Daoy (cell line): ENCODE measurements at places on chromosomes 11 and 22. TPM values are rescaled to one million over a fixed set of nuclear protein-coding genes. Genes with fewer than 3 reads are reported as not detected.

TSPAN32 gene
- not detected in 2 replicates for total RNA-seq

IL10RA gene
- total RNA-seq: 0.09 and 0.29 TPM in 2 replicates

CELSR1 gene
- 2.9 and 4.3 TPM in 2 replicates for total RNA-seq

DEUP1 gene
- not detected in 2 replicates for total RNA-seq

SMC1B gene
- not detected in 2 replicates for total RNA-seq
